ENCODE measurements at places on chromosomes 3 and 15.
A peak's percentile ranks its signal among the peaks of the same experiment; 100 is the strongest.

- no peaks in the 10 kb centered on the region for H3K27me3 ChIP-seq
- DNase-seq = no peak
- H3K27ac ChIP-seq = no peak overlapping the region
- H3K4me1 ChIP-seq = no peaks in the 10 kb centered on the region
Observed at GRCh38 chr3:112759681-112760080, 87.0 kb downstream of the CD200R1L start.

DNA sequence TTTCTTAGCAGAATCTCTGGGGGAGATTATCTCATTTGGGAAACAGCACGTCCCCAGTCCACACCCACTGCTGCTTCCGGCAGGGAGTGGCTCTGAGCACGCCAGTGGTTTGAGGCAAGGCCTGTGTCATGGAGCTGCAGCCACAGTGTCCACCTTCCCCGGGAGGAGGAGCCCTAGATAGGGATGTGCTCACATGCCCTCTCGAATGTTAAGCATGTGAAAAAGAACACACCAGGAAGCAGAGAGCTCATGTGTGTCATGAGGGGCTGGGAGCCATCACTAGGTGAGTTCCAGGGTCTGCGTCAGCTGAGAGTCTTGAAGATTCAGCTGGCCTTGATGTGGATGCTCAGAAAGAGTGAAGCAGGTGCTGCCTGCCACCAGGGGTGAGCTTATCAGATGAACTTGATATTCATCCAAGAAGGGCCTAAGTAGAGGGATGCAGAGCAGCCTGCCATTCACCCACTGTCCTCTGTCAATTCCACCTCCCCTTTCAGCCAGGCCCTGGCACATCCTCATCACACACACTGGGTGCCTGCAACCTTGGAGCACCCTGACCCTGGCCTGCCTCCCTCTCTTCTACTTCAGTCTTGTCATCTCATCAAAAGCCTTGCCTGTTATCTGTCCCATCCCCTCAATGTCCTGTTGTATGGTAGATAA lies 16.3 kb downstream of the ITGA11 start:
- no peak overlapping the region for H3K27ac ChIP-seq
- H3K4me1 ChIP-seq = no peaks in the 10 kb centered on the region
- no peaks in the 10 kb centered on the region for H3K27me3 ChIP-seq
- H3K36me3 ChIP-seq = no peaks in the 10 kb centered on the region
- DNase-seq = no peak

- H3K4me1 ChIP-seq = peaks cover 5% of the 10 kb centered on the region
- H3K27ac ChIP-seq = no peak overlapping the region
- H3K4me3 ChIP-seq = no peak overlapping the region
- no peaks in the 10 kb centered on the region for H3K36me3 ChIP-seq
Observed at GRCh38 chr3:120419797-120420196, 31.0 kb downstream of the FSTL1 start.

DNA sequence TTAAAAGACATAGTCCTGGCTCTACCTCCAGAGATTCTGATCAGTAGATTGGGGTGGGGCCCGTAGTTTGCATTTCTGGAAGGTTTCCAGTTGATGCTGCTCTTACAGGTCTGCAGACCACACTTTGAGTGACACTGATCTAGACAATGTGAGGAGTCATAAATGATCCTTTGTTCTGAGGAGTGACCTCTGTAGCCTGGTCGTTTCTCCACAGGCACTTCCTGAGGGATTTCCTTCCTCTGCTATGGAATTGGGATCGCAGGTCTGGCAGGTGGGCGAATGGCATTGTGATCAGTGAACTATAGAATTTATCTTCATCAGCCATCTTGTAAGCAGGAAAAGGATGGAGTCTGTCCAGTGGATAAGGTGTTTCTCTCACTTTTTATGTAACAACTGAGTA lies 5.5 kb downstream of the GFM1 start:
- H3K4me1 ChIP-seq = peaks cover 14% of the 10 kb centered on the region
- no peak for DNase-seq
- no peak overlapping the region for H3K27ac ChIP-seq

DNA sequence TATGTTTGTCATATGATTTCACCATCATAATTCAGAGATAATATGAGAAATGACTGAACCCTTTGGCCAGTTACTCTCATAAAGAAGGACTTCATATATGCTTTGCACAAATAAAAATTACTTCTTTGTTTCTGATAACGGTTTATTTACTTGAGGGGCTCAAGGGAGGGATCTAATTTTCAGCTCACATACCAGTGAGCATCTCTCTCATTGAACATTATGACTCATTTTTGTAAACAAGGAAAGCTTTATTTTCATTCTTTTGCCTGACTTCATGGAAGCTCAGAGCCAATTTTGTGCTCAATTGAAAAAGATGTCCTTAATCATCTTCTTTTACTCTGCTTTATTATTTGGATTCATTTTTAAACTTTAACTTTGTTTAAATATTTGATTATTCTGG lies 5.8 kb downstream of the NLGN1 start:
- no peaks in the 10 kb centered on the region for H3K27me3 ChIP-seq
- no peaks in the 10 kb centered on the region for H3K4me1 ChIP-seq
- no peak for DNase-seq
- no peak overlapping the region for H3K4me3 ChIP-seq
- H3K27ac ChIP-seq = no peak overlapping the region

DNA sequence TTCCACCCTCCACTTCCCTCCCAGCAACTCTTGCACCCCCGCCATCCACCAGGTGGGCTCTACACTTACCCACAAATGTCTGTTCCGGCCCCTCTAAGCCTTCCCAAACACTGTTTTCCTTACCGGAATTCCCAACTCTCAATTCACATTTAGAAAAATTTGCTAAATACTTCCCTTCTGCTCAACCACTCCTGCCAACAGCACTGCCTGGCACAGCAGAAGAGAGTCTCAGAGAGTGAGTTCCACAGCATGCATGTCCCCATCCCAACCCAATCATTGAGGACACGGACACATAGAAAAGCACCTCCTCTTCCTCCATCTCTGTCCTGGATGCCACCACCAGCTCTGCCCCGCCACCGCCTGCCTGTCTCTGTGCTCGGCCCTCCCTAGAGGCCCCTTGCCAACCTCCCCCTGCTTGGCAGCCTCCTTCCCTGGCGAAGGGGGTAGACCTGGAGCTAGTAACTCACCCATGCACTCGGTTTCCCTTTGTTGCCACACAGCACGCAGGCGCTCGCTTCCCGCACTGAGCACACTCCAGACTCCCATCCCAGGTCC lies 66.2 kb upstream of the SLC6A1 start:
- no peaks in the 10 kb centered on the region for H3K36me3 ChIP-seq
- no peak overlapping the region for H3K27ac ChIP-seq
- H3K4me3 ChIP-seq = no peak overlapping the region
- no peaks in the 10 kb centered on the region for H3K27me3 ChIP-seq

DNA sequence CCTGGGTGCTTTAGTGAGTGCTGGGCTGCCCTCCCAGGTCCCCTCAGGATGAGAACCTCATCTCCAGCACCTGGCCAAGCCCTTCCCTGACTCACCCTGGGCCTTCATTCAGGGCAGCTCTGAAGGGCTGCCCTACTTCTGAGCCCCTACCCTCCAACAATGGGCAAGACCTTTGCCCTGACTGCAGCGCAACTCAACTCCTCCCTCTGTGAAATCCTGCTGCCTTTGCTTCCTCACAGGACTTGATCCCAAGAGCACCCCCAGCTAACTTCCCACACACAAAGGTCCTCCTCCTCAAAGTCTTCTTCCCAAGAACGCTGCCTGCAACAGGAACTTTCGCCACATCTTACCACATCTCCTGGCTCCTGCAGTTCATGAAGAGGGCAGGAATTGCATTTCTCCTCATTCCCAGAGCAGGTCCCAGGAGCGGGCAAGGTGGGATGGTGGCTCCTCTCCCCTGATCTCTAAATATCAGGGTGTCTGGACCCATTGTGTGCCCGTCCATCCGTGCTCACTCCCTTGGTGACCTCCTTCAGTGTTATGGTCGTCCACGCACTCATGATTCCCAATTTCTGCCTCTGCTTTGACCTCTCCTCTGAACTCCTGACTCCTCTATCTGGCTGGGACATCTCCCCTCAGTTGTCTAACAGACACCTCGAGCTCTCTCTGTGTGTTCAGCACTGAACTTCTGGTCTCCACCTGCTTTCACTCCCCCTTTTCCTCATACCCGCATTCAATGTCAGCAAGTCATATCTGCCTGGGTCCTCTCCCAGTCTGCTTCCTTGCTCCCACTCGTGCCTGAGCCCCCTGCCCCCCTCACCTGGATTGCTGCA lies 4.5 kb upstream of the SSUH2 start:
- no peak overlapping the region for H3K4me3 ChIP-seq
- H3K27me3 ChIP-seq = no peaks in the 10 kb centered on the region
- DNase-seq = no peak
- no peaks in the 10 kb centered on the region for H3K4me1 ChIP-seq

GRCh38 chr15:92797168-92798052 lies 102.7 kb upstream of the CHD2 start:
- no peak overlapping the region for H3K4me3 ChIP-seq
- no peaks in the 10 kb centered on the region for H3K4me1 ChIP-seq
- no peaks in the 10 kb centered on the region for H3K36me3 ChIP-seq

DNA sequence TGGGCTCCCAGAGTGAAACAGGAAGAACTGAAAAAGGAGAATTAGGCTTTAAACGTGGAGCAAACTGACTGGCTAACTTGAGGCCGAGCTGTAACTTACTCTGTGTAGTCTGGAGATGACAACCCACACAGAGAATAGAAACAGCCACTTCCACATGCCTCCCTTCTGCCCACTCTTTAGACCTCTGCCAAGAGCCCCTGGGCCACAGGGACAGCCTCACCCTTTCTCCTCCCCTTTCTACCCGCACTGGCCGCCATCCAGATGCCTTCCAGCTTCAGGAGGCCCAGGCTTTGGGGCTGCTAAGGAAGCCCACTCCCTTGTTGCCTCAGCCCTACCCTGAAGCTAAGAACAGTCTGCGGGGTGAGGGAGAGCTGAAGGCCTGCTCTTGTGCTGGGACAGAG lies 6.8 kb downstream of the ARHGAP31 start:
- no peaks in the 10 kb centered on the region for H3K27me3 ChIP-seq
- no peak for DNase-seq
- peaks cover 4% of the 10 kb centered on the region for H3K4me1 ChIP-seq
- H3K27ac ChIP-seq = no peak overlapping the region
- H3K36me3 ChIP-seq = no peaks in the 10 kb centered on the region
- H3K4me3 ChIP-seq = no peak overlapping the region

DNA sequence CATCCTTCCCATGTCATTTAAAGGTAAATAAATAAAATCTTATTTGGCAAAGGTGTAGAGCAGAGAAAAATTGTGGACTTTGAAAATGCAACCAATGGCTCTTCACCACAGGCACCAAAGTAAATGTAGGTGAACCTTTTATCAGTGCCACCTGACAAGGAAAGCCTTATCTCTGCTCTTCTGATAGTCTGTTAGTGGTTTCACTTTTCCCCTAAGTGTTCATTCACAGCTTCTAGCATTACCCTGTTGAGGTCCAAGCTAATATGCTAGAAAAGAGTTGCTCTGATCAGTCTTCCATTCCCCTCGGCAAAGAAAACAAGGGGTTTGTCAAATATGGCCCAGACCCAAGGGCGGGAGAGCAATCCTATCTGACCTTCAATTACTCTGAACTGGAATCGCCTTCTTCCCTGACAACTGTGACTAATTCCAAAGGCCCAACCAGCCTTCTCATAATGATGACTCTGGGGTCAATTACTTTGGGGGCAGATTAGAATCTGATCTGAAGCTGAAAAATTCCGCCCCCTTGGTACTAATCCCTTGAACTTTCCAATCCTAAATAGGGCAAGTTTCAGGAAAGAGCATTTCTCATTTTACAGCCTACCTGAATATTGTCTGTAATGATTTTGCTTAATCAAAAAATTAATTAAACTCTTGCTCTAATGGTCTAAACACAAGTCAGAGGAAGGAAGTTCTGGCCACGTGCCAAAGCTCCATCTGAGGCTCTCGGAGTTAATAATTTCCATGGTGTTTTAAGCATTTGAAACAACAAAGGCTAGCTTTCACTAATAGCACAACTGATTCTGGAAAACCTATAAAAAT lies 52.4 kb downstream of the SETMAR start:
- no peak overlapping the region for H3K27ac ChIP-seq
- no peak overlapping the region for H3K4me3 ChIP-seq
- no peak for DNase-seq
- H3K36me3 ChIP-seq = no peaks in the 10 kb centered on the region
- H3K27me3 ChIP-seq = no peaks in the 10 kb centered on the region
- no peaks in the 10 kb centered on the region for H3K4me1 ChIP-seq

- H3K27ac ChIP-seq = peak overlapping the region; percentile 57
- no peaks in the 10 kb centered on the region for H3K27me3 ChIP-seq
- DNase-seq = no peak
- H3K36me3 ChIP-seq = no peaks in the 10 kb centered on the region
Observed at GRCh38 chr15:65829130-65829764, 37.2 kb upstream of the DENND4A start.

DNA sequence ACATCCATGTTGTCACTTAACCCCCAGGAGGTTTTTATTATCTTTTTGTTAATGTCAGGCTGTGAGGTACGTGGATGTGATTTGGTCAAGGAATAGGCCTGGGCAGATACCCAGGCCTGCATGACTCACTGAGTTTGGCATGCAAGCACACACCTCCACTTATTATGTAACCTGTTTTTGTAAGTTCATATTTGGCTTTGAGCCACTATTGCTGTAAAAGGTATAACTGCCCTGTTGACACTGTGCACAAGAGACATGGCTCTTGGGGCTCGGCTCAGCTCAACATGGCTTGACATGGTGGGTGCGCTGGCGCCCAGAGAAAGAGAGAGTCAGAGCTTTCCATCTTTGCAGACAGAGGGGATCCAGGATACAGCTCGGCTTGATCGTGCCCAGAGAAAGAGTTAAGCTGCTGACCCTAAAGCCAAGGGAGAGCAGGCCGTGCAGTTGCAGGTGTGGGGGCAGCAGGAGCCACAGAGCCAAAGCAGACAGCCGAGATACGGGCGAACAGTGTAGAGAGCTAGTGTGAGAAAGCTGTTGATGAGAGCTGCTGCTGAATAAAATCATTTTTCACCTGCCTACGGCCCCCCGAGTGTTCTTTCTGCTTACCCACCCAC lies 67.9 kb upstream of the UNC13C start:
- no peak for DNase-seq
- H3K27ac ChIP-seq = no peak overlapping the region
- H3K4me3 ChIP-seq = no peak overlapping the region

DNA sequence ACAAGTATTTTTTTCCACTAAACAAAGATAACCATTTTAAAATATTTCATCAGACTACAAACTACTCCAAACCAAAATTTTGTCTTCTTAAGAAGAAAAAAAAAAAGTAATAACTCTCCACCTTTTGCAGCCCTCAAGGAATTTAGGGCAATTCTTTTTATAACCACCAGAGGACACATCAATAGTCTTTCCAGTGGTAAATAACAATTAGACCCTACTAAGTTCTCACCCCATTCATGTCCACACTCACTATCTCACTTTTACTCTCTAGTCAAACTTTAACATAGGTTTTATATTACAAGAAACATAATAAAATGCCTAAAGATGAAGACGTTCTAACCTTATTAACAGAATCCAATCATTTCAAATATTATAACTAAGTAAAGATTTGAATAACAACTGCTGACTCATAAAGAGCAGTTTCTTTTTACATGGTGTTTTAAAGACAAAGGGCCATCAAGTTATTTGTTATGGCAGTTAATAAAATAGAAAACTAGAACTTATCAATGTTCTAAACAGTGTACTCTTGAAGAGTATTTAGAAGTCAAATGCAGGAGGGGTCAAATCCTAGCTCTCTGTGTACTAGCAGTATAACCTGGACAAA lies 33.0 kb downstream of the CCDC39 start:
- H3K4me3 ChIP-seq = no peak overlapping the region
- H3K27me3 ChIP-seq = no peaks in the 10 kb centered on the region
- H3K4me1 ChIP-seq = no peaks in the 10 kb centered on the region

Data from CD8-positive, alpha-beta memory T cell (primary cell).